Astrocyte (in vitro differentiated cells and primary cell): ENCODE measurements at places on chromosomes 3 and 15. TPM values are rescaled to one million over a fixed set of nuclear protein-coding genes. Genes with fewer than 3 reads are reported as not detected.

GRCh38 chr15:87263871-87264270, 992.7 kb downstream of the NTRK3 start:
- peak; percentile 16 for DNase-seq

- DNase-seq, result no peak
These were observed 159.8 kb downstream of the AKAP13 start for GRCh38 chr15:85540085-85540797.

DNA sequence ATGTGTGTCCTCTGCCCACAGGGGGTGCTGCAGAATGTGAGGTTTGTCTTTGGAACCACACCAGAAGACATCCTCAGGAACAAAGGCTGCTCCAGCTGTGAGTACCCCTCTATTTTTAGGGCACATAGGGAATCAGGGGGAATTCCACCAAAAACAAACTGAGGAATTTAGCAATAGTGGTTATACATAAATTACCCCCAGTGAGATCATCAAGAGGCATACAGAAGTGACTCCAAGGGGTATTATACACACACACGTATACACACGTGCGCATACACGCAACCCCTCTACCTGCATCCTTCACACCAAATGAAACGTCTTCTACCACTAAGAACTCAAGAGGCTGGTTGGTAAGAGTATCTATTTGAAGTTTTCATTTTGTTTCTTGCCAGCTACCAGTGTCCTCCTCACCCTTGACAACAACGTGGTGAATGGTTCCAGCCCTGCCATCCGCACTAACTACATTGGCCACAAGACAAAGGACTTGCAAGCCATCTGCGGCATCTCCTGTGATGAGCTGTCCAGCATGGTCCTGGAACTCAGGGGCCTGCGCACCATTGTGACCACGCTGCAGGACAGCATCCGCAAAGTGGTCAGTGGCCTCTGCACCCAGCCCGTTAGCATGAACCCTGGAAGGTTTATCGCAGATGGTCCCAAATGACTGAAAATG, 2.9 kb downstream of the THBS1 start:
- DNase-seq, result no peak

GRCh38 chr3:151541178-151541577, 80.3 kb upstream of the IGSF10 start:
- DNase-seq, result no peak

The HESX1 gene
- total RNA-seq, result 0.67 and 1.1 TPM in 2 replicates

The COL6A5 gene
- total RNA-seq, result 0.02 and 0.05 TPM in 2 replicates

The FBXO22 gene
- 69.1 and 76.5 TPM in 2 replicates for total RNA-seq
